ENCODE measurements at places on chromosomes 7 and 10. TPM values are rescaled to one million over a fixed set of nuclear protein-coding genes. Genes with fewer than 3 reads are reported as not detected.

DNA sequence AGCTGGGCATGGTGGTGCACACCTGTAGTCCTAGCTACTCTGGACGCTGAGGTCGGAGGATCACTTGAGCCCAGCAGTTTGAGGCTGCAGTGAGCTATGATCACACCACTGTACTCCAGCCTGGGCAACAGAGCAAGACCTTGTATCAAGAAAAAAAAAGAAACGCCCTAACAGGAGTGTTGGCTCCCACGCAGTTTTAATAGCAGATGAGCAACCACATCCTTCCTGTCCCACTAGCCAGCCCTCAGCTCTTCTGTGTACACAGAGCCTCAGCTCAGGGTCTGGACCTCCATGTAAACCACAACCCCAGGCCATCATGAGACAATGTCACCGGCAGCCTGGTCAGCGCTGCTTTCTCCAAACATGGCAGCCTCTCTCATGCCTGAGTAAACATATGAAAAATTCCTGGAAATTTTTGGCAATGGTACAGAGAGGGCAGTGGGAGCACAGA is 108.2 kb downstream of the PIP4K2A start:
- DNase-seq, result peak; percentile 26

GRCh38 chr10:88392222-88392621 is 190.9 kb downstream of the RNLS start:
- no peak for DNase-seq

SPDYE11 gene
- total RNA-seq, result not detected

DOCK1 gene
- 27.3 TPM for total RNA-seq

SPRN gene
- total RNA-seq, result not detected

LDB3 gene
- total RNA-seq, result 585 TPM

DNA sequence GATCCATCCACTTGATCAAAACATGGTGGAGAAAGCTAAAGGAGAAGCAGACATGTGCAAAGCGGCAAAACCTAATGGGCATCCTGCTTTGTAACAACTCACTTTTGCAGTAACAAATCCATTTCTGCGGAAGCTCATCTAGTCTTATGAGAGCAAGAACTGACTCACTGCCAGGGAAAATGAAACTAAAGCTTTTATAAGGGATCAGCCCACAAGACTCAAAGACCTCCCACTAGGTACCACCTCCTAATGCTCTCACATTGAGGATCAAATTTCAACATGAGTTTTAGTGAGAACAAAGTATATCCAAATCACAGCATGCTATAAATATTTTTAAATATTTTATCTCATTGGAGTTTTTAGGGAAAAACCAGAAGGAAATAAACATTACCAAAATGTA is 120.1 kb upstream of the GNAI1 start:
- DNase-seq, result no peak

- DNase-seq, result no peak
Observed at GRCh38 chr10:60262647-60263126, 127.0 kb downstream of the ANK3 start.

POM121L12 gene
- not detected for total RNA-seq

HEPACAM2 gene
- total RNA-seq, result not detected

DNA sequence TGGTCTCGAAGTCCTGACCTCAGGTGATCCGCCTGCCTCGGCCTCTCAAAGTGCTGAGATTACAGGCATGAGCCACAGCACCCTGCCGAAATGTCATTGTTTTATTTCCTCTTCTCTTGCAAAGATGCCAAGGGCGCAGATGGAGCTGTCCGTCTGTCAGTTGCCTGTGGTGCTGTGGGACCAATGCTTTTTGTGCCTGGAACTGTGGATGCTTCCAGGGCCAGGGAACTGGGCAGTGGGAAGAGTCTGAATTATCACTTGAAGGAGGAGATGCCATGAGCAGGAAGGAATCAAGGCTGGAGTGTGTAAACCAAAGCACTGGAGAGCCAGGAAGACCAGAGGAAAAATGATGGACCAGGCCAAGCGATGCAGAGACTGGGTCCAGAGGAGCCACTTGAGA is 459.9 kb downstream of the GALNT17 start:
- no peak for DNase-seq

GRCh38 chr10:127872011-127872761 is 20.6 kb downstream of the CLRN3 start:
- DNase-seq, result peak; percentile 61

- no peak for DNase-seq
Observed at GRCh38 chr10:70323138-70323696, 39.4 kb upstream of the NPFFR1 start.

- no peak for DNase-seq
Observed at GRCh38 chr10:69363666-69364065, 53.1 kb downstream of the TACR2 start.

DNA sequence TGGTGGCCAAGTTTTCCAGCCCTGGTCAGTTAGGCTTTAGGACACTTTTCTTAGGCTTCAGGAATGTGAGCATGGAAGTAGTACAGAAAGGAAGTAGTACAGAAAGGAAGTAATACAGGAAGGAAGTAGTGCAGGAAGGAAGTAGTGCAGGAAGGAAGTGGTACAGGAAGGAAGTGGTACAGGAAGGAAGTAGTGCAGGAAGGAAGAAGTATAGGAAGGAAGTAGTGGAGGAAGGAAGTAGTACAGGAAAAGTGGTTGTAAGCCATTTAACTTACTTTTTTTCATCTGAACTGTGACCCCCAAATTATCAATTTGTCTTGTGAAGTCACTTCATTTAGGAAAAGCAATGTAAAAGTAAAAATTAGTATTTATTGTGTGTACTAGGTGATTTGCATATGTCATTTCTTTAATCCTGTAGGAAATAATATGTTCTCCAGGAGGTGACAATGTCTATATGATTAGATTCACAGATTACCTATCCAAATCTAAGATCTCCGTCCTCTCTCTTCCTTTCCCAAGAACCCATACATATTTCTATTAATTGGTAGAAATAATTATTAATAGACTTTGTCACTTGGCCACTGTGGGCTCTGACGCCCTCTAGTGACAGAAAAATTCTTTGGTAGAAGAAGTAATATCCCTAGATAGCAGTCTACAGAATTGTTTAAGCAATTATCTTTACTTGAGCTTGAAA is 3.9 kb upstream of the FAS start:
- no peak for DNase-seq

CRTAC1 gene
- 9.6 TPM for total RNA-seq

- DNase-seq, result no peak
Observed at GRCh38 chr10:90913774-90914420, 7.0 kb downstream of the ANKRD1 start.

GRCh38 chr10:103512166-103512565 is 18.7 kb downstream of the NEURL1 start:
- no peak for DNase-seq

DNA sequence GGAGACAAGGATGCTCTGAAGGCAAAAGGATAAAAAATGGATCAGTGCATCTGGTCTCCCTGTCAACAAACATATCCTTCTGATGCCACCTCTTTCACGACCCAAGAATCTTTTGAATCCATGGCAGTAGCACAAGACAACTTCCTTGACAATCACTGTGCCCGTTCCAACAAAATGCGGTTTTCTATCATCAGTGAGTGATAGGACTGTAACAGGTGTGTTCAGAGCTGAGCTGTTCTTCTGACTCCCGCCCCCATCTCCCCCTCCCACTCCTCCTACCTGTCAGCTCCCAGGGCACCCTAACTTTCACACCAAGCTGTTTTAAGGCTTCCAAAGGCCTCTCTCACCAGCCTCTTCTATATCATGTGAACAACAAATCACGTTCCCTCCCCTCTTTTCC is 74.8 kb downstream of the PARD3 start:
- no peak for DNase-seq

GRCh38 chr7:109235316-109235715 is 665.6 kb downstream of the DNAJB9 start:
- no peak for DNase-seq

DNA sequence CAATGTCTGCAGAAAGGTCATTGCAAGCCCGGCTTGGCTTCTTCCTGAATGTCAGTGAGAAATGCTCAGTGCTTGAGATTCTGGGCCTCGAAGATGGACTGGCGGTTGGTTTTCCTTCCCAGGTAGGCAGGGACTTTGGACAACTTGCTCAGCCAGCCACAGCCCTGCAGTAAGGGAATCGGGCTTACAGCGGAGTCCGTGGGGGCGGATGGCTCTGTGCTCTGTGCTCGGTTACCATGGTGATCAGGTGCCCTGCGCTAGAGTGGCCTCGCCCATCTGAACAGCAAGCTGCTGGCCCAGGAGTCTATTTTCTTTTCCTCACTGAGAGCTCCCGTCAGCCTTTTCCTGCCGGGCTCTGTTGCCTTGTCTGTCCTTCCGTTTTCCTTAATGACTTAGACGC is 77.8 kb upstream of the SH2B2 start:
- DNase-seq, result no peak

DNA sequence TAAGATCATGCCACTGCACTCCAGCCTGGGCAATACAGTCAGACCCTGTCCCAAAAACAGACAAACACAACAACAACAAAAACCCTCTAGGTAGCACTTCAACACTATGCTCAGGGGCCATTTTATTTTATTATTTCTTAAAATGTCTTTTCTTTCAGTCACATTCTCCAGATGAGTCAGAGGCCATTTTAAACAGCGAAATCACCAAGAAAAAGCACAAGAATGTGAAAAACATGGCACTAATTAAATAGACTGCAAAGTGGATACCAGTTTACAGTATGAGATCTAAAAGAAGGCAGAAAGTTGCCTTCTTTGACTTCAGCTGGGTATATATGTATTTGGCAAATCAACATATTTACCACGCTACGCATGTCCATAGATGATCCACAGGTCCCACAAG is 6.1 kb upstream of the FGL2 start:
- no peak for DNase-seq

- DNase-seq, result no peak
Observed at GRCh38 chr7:52017802-52018679, 701.4 kb upstream of the COBL start.

CALHM3 gene
- not detected for total RNA-seq

GRCh38 chr10:74163319-74164068 is 12.5 kb downstream of the ADK start:
- DNase-seq, result no peak

GRCh38 chr7:23431702-23432199 is 38.5 kb downstream of the IGF2BP3 start:
- no peak for DNase-seq

GRCh38 chr7:114740095-114740494 is 181.8 kb upstream of the MDFIC start:
- no peak for DNase-seq

- DNase-seq, result no peak
Observed at GRCh38 chr7:151129960-151130591, 37.4 kb downstream of the GBX1 start.

WNT8B gene
- not detected for total RNA-seq

- DNase-seq, result no peak
Observed at GRCh38 chr10:123409884-123410283, 255.7 kb downstream of the BUB3 start.

DNA sequence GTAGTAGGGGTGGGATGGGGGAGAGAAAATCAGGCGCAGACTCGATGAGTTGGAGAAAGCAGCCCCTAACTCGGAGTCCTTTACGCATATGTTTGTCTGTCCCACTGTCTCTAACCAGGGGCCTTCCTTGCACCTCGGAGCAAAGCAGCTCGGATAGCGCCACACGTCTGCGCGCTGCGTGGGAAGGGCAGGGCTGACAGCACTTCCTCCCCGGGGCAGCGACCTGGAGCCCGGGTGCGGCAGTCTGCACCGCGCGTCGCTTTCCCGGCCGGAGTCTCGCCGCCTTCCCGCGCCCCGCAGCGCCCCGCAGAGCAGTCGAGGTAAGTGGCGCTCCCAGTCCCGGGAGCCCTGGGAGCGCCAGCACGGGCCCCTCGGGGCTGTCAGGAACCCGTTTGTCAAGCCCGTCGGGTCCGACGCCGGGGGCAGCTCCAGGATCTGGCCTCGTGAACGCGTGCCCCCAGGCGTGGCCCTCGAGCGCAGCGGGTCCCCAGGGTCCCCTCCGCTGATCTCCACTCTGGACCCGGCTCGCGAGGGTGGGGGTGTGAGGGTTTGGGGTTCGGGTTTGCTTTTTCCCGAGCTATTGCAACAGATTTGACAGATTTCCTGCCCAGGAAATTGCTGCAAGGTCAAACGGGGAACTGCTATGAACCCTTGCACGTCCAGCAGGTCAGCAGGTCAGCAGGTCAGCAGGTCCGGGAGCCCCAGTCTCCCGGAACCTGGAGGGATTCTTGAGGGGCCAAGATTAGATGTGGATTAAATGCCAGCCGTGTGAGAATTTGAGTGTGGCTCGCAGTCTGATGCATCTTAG is 597 bp downstream of the APBB1IP start:
- peak; percentile 35 for DNase-seq
